EL (cell line): ENCODE measurements at places on chromosomes 11 and 22.

DNA sequence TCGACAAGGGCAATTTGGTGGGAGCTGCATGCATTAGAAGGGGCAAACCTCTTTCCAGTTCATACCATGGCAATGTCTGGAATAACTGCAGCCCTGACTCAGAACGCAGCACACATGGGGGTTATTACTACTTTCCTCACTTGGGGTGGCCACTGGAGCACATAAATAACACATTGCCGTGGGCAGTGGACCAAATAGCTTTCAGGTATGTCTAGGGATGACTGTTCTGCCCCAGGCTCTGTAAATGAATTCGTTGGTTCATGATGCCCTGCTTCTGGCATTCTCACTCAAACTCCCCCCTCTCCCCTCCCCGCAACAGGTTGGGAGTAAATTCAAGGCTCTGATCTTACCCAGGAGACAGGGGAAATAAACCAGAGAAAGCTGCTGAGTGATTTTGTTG, 238.0 kb upstream of the PLET1 start:
- peak; percentile 55 for DNase-seq

GRCh38 chr11:3126901-3127691, 38.0 kb downstream of the OSBPL5 start:
- no peak for DNase-seq

DNA sequence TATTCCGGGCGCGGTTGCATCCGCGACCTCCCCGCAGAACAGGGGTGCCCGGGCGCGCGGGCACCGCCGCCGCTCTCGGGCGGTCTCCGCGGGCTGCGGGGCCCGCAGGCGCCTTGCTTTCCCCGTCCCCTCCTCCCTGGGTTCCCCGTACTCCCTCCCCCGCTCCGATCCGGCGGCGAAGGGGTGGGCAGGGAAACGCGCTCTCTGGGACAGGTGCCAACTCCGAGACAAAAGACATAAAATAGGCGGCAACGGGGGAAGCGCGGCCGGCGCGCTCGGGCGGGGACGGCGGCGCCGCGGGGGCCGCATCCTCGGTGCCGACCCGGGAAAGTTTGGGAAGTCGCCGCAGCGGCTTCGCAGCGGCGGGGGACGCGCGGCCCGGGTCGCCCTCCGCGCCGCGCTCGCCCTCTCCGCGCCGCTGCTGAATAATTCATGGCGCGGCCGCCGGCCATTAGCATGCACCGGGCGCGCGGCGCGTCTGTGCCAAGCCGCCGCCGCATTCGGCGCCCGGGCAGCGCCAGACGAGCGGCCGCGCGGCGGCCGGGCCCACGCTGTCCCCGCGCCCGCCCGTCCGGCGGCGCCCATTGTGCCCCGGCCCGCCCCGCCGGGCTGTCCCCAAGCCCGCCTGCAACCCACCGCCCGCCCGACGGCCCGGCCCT, 78.7 kb upstream of the PPARA start:
- DNase-seq, result peak; percentile 95

DNA sequence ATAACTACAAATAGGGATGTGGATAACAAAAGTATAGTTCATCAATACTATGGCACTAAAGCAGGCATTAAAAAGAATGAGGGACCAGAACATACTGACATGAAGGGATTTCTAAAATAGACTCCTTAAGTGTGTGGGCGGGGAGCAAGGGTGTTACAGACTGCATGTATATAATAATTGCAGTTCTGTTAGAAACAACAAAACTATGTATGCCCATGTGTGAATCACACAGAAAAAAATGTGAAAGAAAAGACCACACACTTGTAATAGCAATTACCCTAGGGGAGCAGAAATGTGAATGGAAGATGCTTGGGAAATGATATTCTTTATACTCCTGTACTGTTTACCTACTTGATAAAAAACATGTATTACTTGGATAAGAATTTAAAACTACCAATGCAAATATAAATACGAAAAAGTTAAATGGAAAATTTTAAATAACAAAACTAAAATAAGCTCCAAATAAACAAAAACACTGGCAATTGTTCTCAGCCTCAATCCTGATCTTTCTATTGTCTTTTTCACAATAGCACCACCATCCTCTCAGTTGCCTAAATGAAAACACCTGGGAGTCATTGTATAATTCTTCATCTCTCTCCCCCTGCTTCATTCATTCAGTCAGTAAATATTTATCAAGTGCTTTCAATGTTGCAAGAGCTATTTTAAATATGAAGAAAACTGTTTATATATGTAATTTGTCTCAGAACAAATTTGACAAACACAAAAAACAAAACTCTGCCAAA, 129.8 kb downstream of the FCHSD2 start:
- DNase-seq, result peak; percentile 63

GRCh38 chr11:12809864-12810567, 135.8 kb downstream of the TEAD1 start:
- peak; percentile 83 for DNase-seq
